Progenitor cell of endocrine pancreas (in vitro differentiated cells): ENCODE measurements at places on chromosomes 5 and 9. TPM values are rescaled to one million over a fixed set of nuclear protein-coding genes. Genes with fewer than 3 reads are reported as not detected.
A peak's percentile ranks its signal among the peaks of the same experiment; 100 is the strongest.

DNA sequence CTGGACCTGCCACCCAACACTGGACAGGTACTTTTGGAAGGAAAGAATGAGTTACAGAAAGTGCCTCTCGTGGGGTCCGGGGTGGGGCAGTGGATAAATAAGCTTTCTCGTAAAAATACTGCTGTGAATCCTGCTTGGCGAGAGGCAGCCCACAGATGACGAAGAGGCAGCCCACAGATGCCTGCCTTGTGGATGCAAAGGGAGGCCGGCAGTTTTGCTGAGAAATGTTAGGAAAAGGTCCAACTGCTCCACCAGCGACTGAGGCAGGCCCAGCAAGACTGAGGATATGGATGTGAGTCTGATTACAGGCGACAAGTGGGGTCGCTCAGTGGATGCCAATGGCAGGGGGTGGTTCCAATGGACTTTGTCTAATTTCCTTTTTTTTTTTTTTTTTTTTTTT, 79.1 kb upstream of the PPP1R26 start:
- no peak for DNase-seq

GRCh38 chr9:38153152-38153909, 84.3 kb upstream of the SHB start:
- no peak for DNase-seq

DNA sequence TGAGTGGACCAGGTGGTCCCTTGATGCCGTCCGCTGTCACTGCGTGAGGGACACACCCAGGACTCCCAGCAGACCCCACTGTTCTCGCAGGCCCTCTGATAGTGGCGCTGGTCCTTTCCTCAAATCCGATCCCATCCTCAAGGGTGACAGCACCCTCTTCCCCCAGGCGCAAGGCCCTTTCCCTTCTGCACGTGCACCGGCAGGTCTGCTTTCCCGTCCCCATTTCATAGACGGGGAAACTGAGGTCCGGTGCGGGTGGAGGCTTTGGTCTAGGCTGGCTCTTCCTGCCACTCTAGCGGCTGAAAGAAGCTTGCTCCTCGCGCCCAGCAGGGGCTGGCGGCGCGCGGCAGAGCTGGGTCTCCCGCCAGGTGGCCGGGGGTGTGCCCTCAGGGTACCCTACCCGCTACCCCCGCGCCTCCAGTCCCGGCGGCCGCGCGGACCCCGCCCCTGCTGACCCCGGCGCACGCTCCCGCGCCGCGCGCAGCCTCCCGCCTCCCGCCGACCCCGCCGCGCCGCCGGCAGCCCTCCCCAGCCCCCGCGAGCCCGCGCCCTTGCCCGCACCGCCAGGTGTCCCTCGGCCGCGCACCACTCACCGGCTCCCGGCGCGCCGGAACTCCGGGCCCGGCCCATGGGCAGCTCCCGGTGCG, 453 bp downstream of the RASGEF1C start:
- no peak for DNase-seq

DNA sequence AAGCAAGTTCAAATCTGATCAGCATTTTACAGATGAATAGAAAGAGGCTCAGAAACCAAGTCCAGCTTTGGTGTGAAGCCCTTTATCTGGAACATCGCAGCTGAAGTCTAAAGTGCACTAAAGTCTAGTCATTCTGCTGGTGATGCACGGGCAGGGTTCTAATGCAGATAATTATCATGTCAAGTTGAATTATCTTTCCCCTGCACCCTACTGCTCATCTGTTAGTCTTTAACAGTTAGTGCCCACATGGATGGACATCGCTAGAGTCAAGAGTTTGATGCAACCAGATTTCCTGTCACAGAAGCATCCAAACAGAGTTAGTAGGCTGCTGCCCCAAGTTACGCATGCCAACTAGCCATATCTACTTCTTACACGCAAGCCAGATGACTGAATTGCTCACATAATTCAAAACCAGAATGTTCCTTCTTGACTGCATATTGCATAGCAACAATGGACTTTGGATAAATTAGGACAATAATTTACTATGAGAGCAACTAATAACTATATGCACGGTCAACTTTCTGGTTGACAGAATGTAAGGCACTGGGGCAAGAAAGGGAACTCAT, 1.6 kb upstream of the TOMM5 start:
- no peak for DNase-seq

- DNase-seq, result no peak
These were observed 69.1 kb downstream of the ADAMTS2 start for GRCh38 chr5:179275941-179276837.

DNA sequence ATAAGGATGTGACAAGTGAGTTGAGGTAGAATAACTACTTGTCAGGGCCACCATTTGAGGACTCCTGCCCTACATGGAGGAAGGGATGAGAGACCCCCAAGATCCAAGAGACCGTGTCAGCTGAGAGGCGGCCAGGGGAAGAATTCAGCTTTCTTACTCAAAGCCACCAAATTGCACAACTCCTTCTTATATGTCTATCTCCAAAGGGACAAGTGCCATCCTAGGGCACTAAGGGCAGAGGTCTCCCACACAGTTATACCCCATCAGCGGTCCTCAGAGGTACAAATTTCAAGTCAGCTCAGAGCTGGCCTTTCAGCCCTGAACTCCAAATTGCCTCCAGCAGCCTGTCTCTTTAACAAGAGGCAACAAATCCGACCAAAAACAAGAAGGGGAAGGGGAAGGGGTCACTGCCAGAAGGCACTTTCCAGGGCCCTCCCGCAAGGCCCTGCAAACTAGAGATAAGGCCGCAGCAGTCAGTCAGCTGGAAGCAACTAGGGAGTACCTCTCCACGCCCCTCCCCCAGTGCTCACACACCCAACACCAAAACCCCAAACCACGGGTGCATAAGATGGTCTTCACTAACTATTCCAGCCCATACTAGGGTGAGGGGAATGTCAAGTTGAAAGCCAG, 6.1 kb upstream of the STOML2 start:
- no peak for DNase-seq

GRCh38 chr9:99567436-99567835, 254.2 kb upstream of the NR4A3 start:
- DNase-seq, result no peak

GRCh38 chr9:20490246-20490834, 132.0 kb downstream of the MLLT3 start:
- DNase-seq, result no peak

- no peak for DNase-seq
These were observed 154.0 kb upstream of the NFIL3 start for GRCh38 chr9:91577633-91578061.

DNA sequence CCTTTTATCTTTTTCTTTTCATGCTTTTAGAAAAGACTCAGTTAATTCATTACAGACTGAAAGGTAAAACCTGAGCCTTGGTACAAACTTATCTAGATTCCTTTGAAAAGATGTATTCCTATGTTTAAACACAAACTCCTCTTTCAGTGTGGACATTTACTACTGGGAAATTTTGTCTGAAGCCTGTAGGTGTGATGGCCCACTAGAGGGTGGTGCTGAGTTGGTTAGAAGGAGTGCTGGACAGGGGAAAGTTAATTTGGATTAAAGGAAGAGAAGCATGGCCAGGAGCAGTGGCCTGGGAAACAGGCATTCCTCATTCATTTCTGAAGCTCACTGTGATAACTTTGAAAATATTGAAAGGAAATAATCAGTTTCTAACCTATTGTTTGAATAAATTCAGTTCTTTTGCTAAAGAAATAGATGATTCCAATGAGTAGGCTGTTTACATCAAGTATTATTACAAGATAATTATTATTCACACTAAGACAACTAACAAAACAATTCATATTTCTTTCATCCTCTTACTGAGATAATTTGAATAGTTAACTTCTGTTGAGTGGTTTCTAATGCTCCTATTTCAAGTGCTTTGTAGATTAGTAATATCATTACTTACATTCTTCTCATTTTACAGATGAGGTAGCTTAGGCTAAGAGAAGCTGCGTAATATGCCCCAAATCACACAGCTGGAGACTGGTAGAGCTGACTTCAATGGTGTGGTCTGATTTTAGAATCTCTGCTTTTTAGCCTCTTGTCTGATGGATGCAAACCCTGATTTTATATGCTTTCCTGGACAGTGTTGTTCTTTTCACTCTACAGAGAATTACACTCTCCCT, 150.9 kb downstream of the ADGRV1 start:
- peak; percentile 10 for DNase-seq

GRCh38 chr9:127763918-127764384, 14.5 kb downstream of the SH2D3C start:
- no peak for DNase-seq

DNA sequence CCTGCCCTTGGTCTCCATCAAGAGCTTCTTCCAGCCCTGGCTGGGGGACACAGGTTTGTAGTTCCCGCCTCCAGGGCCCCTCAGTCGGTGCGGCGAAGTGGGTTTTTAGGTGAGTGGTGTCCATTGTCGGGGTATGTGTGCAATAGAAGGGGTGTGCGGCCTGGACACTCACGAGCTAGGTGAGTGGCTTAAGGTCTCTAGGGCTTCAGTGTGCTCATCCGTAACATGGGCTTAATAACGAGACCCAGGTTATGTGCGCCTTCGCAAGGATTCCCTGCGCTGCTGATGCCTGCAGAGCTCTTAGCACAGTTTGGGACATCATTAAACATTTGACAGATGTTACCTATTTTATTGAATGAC, 656 bp downstream of the CEP78 start:
- DNase-seq, result no peak

DNA sequence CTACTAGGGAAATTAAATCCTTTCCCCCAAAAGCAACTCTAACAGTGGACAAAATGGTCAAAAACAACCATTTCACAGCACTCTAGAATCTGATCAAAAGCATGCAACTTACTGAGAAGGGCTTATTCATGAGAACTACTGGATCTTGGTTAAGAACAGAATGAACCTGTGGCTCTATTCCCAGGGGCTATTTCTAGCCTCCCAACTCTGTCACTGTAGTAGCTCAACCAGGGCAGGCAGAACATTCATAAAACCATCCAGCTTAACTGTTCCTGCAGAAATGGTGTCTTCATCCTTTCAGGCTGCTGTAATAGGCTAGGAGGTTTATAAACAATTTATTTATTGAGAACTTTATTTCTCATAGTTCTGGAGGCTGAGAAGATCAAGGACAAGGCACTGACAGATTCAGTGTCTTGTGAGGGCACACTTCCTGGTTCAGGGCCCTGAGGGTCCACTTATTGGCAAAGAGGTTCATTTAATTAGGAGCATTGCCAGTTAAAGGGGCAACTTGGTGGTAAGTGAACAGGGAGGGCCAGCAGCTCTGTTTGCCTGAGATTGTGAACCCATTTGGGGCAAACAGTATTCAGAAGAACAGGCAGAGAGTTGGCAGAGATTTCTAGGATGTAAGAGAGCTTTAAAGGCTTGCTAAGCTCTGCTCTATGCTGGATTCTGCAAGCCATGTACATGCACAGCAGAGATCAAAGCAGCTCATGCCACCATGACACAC, 238.5 kb upstream of the FBXL7 start:
- DNase-seq, result no peak

DNA sequence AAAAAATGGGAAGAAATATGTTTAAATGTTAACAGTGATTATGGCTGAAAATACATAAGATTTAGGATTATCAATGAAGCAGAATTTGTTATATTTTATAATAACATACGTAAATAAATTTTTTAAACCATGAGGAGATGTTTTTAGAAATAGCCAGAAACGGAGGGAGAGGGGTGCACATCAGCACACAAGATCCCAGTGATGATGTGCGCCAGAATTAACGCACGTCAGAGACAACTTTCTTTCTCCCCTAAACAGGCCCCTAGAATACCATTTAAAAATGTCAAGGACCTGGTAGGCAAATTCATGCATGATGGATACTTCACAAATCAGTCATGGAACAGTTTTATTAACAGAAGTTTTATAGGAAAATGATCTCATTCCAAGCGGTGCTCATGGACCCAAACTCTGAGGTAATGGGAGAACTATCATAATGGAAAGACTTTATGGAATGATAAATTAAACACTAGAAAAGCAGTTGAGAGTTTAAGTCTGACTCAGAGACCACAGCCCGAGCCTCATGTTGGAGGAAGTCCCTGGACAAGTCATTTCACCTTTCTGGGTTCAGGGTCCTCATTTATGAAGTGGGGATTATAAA, 258.9 kb upstream of the GAS1 start:
- no peak for DNase-seq

GRCh38 chr9:92649007-92649406, 20.9 kb downstream of the IPPK start:
- DNase-seq, result no peak

- no peak for DNase-seq
These were observed 101.2 kb downstream of the TTC39B start for GRCh38 chr9:15205632-15206420.

DNA sequence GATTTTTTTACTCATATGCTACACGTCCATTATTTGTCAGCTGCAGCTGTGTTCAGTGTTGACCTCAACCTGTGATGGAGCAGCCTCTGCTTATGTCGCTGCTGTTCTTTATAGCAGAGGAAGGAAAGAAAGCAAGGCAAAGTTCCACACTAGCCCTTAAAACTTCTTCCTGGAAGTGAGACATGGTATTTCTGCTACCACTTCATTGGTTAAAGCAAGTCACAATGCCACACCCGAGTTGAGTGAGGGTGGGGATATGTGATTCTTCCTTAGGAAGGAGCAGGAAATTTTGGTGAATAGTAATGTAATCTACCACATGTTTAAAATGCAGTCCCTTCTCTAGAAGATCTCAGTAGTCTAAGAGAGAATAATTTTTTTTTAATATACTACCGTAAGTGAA, 224.8 kb upstream of the DMRT1 start:
- DNase-seq, result no peak

DNA sequence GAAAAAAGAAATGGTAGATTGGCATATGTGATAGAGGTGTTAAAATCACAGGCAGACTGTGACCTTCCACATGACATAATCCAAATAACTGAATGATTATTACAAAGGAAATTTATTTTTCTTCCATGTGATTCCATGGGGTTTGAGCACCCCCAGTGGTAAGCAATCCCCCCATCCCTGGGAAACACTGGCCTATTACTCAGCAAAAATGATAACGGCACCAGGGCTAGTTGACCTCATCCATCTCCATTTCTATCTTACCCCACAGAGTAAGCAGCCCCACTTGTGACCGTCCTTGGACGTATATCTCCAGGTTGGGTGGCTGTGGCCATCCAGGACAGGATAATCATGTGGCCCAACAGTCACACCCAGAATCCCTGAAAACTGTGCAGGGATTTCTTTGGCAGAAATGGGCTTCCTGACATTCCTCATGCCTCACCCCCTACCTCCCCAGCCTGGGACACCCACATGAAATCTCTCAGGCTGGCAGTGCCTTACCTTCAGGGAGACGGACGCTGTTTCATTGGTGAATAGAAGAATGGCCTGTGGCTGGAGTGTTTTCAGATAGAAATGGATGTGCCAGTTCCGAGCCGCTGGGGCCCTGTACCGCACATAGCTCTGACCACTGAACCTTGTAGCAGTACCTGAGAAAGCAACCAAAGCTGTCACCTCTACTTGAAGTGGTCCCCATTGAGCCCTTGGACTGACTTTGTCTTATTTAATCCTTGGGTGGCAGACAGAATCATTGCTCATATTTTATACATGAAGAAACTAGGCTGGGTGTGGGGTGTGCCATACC, 69.9 kb downstream of the SLC36A1 start:
- DNase-seq, result no peak

GRCh38 chr5:170756691-170757090, 26.8 kb upstream of the GABRP start:
- no peak for DNase-seq

The IL9 gene
- not detected in 2 replicates for total RNA-seq

The SMIM23 gene
- total RNA-seq, result not detected in 2 replicates

The MEIKIN gene
- not detected in 2 replicates for total RNA-seq

The TRIM32 gene
- total RNA-seq, result 16.5 and 16.8 TPM in 2 replicates

The LCN9 gene
- 0.57 and 1.5 TPM in 2 replicates for total RNA-seq

The MSX2 gene
- 5.8 and 11.7 TPM in 2 replicates for total RNA-seq

The IRX1 gene
- 2.4 and 2.6 TPM in 2 replicates for total RNA-seq

The FOXD4L6 gene
- total RNA-seq, result not detected in 2 replicates

The NIPAL4 gene
- total RNA-seq, result not detected in 2 replicates
